ENCODE measurements at places on chromosomes 4 and X. TPM values are rescaled to one million over a fixed set of nuclear protein-coding genes. Genes with fewer than 3 reads are reported as not detected.

ABLIM2 gene
- 4.4 TPM for total RNA-seq

TREX2 gene
- total RNA-seq, result 1.5 TPM

LRPAP1 gene
- total RNA-seq, result 128 TPM

PSAPL1 gene
- total RNA-seq, result 0.15 TPM

GYPB gene
- not detected for total RNA-seq

RNF175 gene
- not detected for total RNA-seq

MID1 gene
- 33.0 TPM for total RNA-seq

IL2 gene
- total RNA-seq, result not detected

RTL9 gene
- 0.09 TPM for total RNA-seq

ATP1B4 gene
- total RNA-seq, result 0.04 TPM

RFC1 gene
- total RNA-seq, result 16.5 TPM

VAMP7 gene
- 32.1 TPM for total RNA-seq

CTAG2 gene
- not detected for total RNA-seq

PWWP3B gene
- not detected for total RNA-seq

ADGRL3 gene
- 0.03 TPM for total RNA-seq

GABRA4 gene
- not detected for total RNA-seq

COX18 gene
- total RNA-seq, result 7.5 TPM

SPCS3 gene
- 39.1 TPM for total RNA-seq

AFM gene
- total RNA-seq, result not detected

ERVMER34-1 gene
- total RNA-seq, result 0.49 TPM

ZNF518B gene
- total RNA-seq, result 3.8 TPM

WDR44 gene
- 11.6 TPM for total RNA-seq

CFAP97 gene
- total RNA-seq, result 12.8 TPM

VCX2 gene
- total RNA-seq, result not detected

MAGEE2 gene
- total RNA-seq, result not detected

IBSP gene
- total RNA-seq, result not detected

MAPK10 gene
- total RNA-seq, result 0.43 TPM

ARAP2 gene
- total RNA-seq, result 0.64 TPM

GPRIN3 gene
- total RNA-seq, result 1.5 TPM

XAGE2 gene
- total RNA-seq, result not detected

CT45A8 gene
- not detected for total RNA-seq

Data from A549 treated with Mapracorat at 1 μM for 4 hours (cell line).